ENCODE measurements at places on chromosomes 7 and 10. TPM values are rescaled to one million over a fixed set of nuclear protein-coding genes. Genes with fewer than 3 reads are reported as not detected.

Gene CPVL
- total RNA-seq: 2.6 TPM

Gene LRRC18
- total RNA-seq: not detected

Gene SPACDR
- total RNA-seq: 0.78 TPM

Gene ASB10
- not detected for total RNA-seq

Gene DEPP1
- 47.8 TPM for total RNA-seq

Gene ZNF485
- 4.8 TPM for total RNA-seq

Gene KLLN
- 0.73 TPM for total RNA-seq

Gene GDF10
- total RNA-seq: not detected

Gene ANKRD61
- total RNA-seq: not detected

Gene PON3
- 0.37 TPM for total RNA-seq

Gene TMEM176A
- total RNA-seq: not detected

Gene NEUROD6
- not detected for total RNA-seq

Gene CPA5
- total RNA-seq: not detected

Gene FGFR2
- total RNA-seq: not detected

Gene FAM237B
- total RNA-seq: under 0.01 TPM

Gene WEE2
- not detected for total RNA-seq

Gene H2BK1
- not detected for total RNA-seq
